ENCODE measurements at places on chromosomes 3 and 15. TPM values are rescaled to one million over a fixed set of nuclear protein-coding genes. Genes with fewer than 3 reads are reported as not detected.

Gene BFSP2
- 0.44 TPM for total RNA-seq

Gene SLC38A3
- not detected for total RNA-seq

Gene GOLGA6D
- not detected for total RNA-seq

Gene ZNF717
- 7.6 TPM for total RNA-seq

Gene CHDH
- total RNA-seq, result 0.93 TPM

Gene FSTL1
- 0.12 TPM for total RNA-seq

Gene ECE2
- total RNA-seq, result not detected

Gene CA12
- total RNA-seq, result not detected

Gene RASL12
- not detected for total RNA-seq

Gene LIPH
- not detected for total RNA-seq

Gene RAB6B
- total RNA-seq, result 0.61 TPM

Gene NPAP1
- total RNA-seq, result not detected

Gene EPHB1
- total RNA-seq, result 8.1 TPM

Gene PDHB
- total RNA-seq, result 68.7 TPM

Gene GABRR3
- total RNA-seq, result not detected

Gene LOXL1
- total RNA-seq, result 1.0 TPM

Gene CEP19
- total RNA-seq, result 5.5 TPM

Gene TMEM207
- total RNA-seq, result not detected

Gene CCRL2
- 6.8 TPM for total RNA-seq

Gene SNTN
- not detected for total RNA-seq

Gene SCAP
- total RNA-seq, result 77.0 TPM

Gene CYP1A2
- not detected for total RNA-seq

Gene CHRM5
- total RNA-seq, result not detected

Gene CRTC3
- total RNA-seq, result 105 TPM

Gene COL8A1
- 0.10 TPM for total RNA-seq

Gene CHRD
- total RNA-seq, result not detected

Gene NRROS
- total RNA-seq, result 34.7 TPM

Gene FGF12
- total RNA-seq, result not detected

Gene ABI3BP
- not detected for total RNA-seq

Gene LINGO1
- total RNA-seq, result not detected

Gene EBLN2
- 9.1 TPM for total RNA-seq

Gene LRRN1
- 0.05 TPM for total RNA-seq

Gene FMN1
- total RNA-seq, result 0.05 TPM

Gene EXD1
- not detected for total RNA-seq

Gene TRIM71
- total RNA-seq, result not detected

Gene MCTP2
- 71.2 TPM for total RNA-seq

Gene ASB14
- total RNA-seq, result not detected

Gene PRICKLE2
- not detected for total RNA-seq

Gene HGD
- total RNA-seq, result 0.61 TPM

Gene ZIC1
- not detected for total RNA-seq

Gene HESX1
- not detected for total RNA-seq

Gene CTXN2
- total RNA-seq, result not detected

Data from T-helper 1 cell treated with Interleukin-12 subunit alpha and Interleukin-12 subunit beta and Interleukin-4 antibody, amounts not matched to agents 30 ng/mL and 1 ng/mL, for 36 hours (primary cell).